ENCODE measurements at places on chromosomes 7 and 10. TPM values are rescaled to one million over a fixed set of nuclear protein-coding genes. Genes with fewer than 3 reads are reported as not detected.

The ARHGEF35 gene
- 4.0 TPM for total RNA-seq

- no peak for DNase-seq
These were observed 11.3 kb downstream of the INPP5A start for GRCh38 chr10:132548869-132549268.

- no peak for DNase-seq
These were observed 92.0 kb upstream of the RPA3 start for GRCh38 chr7:7810380-7810779.

- DNase-seq, result no peak
These were observed 20.6 kb upstream of the CDCA7L start for GRCh38 chr7:21966271-21966670.

The NKX1-2 gene
- total RNA-seq, result not detected

DNA sequence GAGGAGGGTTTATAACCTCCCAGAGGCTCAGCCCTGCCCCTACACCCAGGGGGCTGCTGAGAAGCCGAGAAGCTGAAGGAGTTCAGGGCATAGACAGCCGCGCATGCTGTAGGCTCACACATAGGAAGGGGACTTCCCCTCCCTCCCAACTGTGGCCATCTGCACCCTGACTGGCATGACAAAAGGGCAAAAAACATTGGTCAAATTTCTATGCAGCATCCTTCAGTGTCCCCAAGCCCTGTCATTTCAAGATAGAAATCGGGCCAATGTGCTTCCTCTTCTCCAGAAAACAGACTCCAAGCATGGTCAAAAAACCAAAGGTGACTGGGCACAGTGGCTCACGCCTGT, 55.9 kb upstream of the MYL10 start:
- DNase-seq, result no peak

DNA sequence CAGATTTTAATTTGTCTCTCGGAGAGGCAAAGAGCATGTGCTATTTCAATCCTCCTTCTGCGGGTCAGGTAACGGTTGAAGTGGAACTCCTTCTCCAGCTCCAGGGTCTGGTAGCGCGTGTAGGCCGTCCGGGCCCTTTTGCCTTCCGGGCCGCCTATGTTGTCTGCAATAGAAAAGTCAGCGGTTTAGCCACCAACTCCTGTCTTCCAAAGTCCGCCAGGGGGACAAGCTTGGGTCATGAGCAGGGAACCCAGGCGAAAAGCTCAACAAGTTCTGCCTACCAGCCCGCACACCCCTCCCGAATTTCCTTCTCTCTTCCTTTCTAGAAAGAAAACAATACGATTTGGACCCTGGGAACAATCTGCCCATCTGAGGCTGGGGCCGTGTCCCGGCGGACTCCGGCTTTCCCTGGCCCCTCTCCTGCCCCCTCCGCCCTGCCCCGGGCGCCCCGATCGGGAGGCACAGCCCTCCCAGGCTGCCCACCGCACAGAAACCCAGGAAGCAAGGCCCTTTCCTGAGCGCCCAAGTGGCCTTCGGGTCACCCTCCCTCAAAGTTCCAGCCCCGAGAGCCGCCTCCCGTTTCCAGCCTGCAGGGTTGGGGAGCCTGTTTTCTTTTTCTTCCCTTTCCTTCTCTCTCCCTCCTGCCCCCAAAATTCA, 1.4 kb downstream of the HOXA5 start:
- DNase-seq, result no peak

The EGFR gene
- not detected for total RNA-seq

The CALN1 gene
- not detected for total RNA-seq

The CDNF gene
- total RNA-seq, result 0.96 TPM

DNA sequence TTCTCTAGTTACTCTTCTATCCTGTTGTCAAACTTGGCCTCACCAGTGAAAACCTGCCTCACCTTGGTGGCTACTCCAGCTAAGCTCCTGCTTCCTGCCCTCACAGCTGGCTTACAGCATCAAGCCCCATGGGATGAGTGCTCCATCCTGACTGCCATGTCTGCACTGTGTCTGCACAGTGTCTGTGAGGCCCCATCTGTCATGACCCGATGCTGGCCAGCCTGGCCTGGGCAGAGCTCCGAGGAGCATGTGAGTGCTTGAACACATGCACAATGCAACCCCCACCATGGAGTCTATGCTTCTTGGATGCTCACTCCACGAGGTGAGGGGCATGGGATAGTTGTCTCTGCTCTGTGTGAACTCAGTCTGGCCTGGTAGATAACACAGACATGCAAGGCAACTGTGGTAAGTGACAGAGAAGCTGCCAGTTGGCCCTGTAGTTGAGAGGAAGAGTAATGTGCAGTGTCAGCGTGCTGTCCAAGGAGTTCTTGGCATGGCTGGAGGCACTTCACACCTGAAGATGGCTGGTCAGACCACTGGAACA, 207.1 kb upstream of the ZNF32 start:
- DNase-seq, result no peak
